Stimulated activated CD4-positive, alpha-beta T cell treated with anti-CD3 and anti-CD28 coated beads, Interleukin-15, amount 100 ng/mL, for 1 hour (primary cell): ENCODE measurements at places on chromosomes 5 and 9.

- peak; percentile 16 for DNase-seq
Measured at GRCh38 chr5:132813599-132814502, 749 bp downstream of the SOWAHA start.

GRCh38 chr9:34522971-34523797 lies at the start of gene ENHO:
Gene ENHO, minus strand, starts transcription at chr9:34522990. Its CDS starts 1,295 bp downstream, at chr9:34521695.
- DNase-seq = peak; percentile 83

GRCh38 chr9:23945897-23946296 lies 119.9 kb upstream of the ELAVL2 start:
- DNase-seq = peak; percentile 0

GRCh38 chr9:110148891-110149290 lies 59.1 kb downstream of the C9orf152 start:
- no peak for DNase-seq

DNA sequence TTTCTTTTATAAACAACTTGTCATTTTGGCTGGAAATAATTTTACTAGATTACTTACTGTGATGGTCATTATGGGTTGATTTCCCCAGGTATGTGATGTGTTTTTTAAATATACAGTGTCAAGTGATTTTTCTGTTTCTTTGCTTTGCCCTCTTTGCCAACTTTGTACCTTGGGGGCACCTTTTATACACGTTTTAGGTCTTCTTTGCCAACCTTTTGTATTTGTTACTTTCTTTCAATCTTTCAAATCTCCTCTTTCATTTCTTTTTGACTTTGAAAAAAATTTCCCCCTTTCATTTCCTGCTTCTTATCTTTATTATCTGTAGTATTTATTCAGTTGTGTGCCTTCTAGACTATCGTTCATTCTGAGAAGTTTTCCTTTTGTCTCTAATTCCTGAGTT lies 65.4 kb upstream of the DHFR start:
- DNase-seq = no peak
